ENCODE measurements at places on chromosomes 2 and 18.

DNA sequence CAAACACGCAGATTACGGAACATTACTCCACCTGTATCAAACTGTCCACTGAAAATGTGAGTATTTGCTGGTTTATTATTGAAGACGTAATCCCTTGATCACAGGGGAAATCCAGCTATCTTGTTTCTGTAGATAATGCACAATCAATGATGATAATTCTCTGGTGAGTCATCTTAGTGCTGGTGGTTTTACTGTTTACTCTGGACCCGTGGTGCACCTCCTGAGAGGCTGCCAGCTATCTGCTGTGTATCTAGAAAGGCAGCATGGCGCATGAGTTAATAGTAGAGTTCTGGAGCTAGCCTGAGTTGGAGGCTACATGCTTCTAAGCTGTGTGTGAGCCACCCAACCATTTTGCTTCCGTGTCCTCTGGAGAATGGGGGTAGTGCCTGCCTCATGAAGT is 6.5 kb downstream of the NCAPH start:
- no peak for DNase-seq

DNA sequence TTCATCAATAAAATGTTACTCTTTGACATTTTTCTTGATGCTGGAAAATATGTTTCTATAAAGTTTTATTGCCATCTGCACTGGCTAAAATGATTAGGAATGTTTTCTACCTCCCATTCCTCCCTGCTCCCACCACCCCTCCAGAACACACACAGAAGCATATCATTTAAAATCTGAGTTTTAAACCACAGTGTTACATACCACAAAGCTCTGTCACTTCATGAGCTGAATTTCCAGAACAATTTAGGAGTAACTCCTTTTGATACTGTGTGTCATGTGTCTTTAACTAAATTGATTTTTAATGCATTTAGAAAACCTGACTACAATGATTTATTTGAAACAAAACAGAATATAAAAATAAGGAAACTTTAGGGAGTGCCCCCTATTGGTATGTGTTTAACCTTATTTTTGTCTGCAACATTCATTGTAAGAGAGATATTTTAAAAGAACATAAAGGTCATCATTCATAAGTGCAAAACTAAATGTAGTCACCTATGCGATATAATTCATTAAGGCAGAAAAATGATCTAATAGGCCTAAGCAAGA is 52.0 kb downstream of the FEZ2 start:
- DNase-seq = no peak

GRCh38 chr2:45899926-45900325 is 248.5 kb downstream of the PRKCE start:
- no peak for DNase-seq

DNA sequence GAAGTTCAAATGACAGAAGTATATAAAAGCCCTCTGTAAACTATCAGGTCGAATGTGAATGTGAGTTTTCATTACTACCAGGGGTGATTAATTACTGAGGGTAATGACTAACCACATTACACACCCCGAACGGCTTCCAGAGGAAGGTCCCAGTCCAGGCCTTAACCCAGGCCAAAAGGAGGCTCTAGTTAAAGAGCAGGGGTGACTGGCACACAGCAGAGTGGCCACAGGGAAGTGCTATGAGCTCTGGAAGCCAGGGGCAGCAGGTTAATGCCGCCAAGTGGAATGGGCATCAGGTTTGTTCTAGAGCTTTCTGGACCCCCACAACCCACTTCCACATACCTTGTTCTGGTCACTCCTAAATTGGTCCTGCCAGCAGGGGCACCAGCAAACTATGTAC is 87.7 kb downstream of the BCL11A start:
- peak; percentile 62 for DNase-seq

DNA sequence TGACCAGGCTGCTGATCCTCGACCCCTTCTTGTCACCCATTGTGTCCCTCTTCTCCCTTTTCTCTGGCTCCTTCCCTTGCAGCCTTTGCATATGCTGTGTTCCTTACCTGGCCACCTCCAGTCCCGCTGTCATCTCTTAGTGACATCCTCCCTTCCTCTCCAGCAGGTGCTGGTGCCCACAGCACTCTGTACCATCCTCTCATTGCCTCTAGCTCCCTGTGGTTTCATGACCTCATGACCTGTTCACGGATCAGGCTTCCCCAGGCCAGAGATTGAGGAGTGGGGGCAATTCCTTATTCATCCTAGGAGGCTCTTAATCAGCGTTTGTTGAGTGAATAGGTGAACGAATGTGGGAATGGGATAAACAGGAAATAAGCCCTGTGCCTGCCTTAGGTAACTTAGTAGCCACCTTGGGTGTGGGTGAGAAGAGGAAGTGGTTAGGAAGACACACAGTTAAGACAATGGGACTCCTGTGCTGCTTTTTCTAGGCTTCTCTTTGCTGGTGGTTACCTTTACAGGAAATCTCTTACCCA is 35.5 kb downstream of the ITGA6 start:
- no peak for DNase-seq

DNA sequence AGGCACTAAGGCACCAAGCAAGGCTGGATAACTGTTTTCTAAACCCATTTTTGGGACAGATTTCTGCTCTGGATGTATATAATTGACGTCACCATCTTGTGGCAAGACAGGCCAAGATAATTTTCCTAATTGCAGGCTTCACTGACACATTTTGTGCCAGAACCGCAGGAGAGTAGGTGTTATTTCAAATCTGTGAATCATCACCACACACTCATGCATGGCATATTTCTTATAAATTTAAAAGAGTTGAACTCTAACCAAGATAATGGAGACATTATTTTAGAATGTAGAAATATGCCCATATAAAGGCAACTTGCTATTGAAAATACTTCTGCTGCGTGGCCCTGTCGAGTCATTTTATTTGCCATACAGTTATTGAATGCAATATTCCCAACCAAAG is 68.3 kb upstream of the ACYP2 start:
- no peak for DNase-seq

DNA sequence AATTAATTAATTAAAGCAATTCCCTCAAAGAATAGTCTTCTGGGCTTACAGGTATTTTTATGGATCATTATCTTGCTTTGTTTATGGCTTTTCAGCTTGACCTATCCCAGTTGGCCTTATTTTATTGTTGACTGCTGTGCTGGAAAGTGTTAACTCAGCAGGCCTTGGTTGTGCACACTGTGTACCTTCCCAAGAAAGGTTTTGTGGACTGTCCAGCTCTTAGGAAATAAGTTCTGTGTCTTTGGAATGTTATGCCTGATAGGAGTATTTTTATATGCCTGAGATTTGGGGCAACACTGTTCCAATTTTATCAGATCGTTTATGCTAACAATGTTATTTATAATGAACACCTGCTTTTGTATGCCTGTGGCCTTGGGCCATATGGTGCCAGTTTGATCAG is 671.9 kb upstream of the ZNF804A start:
- no peak for DNase-seq

GRCh38 chr2:151410485-151410834 is 758 bp downstream of the RIF1 start:
- no peak for DNase-seq

- DNase-seq = no peak
These were observed 53.5 kb upstream of the NDUFV2 start for GRCh38 chr18:9048808-9049494.

GRCh38 chr18:77037567-77037966 is 95.0 kb downstream of the MBP start:
- DNase-seq = no peak

DNA sequence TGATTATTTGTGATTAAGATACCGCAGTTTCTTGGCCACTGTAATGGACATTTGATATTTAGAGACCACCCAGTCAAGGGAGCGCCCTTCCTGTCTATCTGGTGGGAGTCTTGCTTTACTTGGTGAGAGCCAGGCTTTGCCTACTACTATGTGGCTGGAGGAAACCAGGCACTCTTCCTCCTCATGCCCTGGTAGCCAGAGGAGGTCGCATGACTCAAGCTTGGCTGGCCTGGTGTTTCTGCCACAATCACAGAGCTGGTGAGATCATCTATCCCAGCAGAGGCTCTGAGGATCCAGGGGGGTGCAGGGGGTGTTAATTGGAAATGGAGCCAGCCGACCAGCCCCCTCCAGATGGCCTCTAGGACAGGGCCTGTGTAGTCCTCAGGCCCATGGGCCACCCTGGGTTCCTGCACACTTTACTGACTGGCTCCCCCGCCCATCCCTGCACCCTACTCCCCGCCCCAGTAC is 46.8 kb upstream of the BIN1 start:
- DNase-seq = peak; percentile 80

DNA sequence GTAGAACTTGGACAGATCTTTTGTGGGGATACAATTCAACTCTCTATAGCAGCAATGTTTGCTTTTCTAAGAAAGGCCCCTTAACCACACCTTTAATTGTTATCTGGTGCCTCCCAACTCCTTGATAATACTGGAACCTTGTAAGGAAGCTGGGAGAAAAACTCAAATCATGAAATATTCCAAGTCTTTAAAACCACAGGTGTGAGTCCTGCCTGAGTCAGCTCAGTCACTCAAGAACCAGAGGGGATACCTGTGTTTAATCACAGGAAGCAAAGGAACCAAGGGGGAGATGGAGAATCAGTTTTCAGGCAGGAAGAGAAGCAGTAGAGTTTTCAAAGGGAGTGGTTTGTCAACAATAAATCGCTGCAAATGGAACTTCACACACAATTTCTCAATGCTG is 159.9 kb downstream of the LAMA3 start:
- DNase-seq = no peak

DNA sequence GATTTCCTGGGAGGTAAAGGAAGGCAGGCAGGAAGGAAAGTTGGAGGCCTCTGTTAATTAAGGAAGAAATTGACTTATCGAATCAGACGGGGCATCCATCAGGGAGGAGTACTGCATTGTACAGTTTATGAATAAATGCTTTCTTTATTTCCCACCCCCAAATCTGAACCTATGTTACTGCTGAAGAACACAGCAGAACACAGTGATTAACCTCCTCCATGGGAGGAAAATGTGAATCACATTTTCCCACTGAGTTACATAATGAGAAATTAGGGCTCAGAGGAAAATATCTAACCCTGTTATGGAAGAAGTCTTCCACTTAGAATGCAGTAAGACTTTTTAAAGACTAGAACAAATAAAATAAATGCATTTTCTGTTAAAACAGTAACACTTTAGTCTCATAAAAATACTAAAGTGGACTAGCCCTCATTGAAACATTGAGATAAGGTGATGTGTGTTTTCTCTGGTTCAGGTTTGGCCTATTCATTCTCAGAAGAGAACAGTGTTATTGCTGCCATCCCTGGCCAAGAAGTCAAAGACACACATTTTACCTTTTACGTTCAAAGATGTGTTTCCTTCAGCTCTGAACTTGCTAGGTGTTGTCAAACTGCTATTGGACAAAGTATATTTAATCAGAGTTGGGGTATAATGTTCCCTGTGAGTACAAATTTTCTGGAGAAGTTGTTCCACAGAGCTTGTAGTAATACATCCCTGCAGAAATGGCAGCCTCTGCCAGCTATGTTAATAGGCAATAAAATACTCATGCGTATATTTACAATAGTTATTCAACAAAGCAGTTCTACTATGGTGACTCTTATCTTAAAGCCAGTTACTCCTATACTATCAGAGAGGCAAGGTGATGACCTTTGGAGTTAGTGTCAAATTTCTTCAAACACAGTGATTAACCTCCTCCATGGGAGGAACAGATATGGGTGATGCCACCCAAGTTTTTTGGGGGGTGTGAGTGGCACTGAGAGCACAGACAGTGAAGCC is 11.1 kb downstream of the DNAH6 start:
- DNase-seq = no peak

DNA sequence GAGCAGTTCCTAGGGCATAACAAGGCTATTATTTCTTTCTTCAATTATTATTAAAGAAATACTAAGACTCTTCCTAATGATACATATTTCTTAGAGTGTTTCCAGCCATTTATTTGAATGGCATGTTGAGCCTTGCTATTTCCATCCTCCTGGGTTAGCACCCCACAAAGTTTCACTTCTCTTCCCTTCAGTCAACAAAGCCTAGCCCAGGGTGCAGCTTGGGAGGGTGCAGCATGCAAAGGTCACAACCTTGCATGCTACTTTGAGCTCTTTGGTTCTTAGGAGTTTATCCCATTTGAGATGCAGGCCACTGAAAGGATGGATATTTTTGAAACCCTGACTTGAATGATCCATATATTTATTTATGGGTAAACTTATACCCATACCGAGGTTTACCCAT is 454.4 kb upstream of the MEIS1 start:
- no peak for DNase-seq

- DNase-seq = no peak
These were observed 88.5 kb downstream of the EIPR1 start for GRCh38 chr2:3289171-3289515.

GRCh38 chr2:96369186-96369585 is 33.6 kb downstream of the NCAPH start:
- no peak for DNase-seq

DNA sequence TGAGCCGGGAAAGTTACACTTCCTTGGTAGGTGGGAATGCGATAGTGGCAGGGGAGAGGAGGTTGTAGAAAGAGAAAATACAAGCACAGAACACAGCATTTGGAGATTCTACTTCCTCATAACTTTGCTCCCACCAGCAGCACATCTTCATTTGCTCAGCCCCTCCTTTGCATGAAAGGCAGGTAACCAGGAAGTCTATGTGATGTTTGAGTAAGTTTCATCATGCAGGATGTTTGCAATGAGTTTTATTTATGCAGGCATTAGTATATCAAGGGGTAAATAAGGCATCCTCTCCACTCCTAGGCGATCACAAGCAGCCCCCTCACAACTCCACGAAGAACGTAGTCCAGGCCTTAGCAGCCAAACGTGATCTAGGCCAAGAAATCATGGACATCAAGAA is 5.0 kb downstream of the RNF152 start:
- DNase-seq = no peak

- DNase-seq = no peak
These were observed 17.1 kb downstream of the PELI1 start for GRCh38 chr2:64127119-64127518.

DNA sequence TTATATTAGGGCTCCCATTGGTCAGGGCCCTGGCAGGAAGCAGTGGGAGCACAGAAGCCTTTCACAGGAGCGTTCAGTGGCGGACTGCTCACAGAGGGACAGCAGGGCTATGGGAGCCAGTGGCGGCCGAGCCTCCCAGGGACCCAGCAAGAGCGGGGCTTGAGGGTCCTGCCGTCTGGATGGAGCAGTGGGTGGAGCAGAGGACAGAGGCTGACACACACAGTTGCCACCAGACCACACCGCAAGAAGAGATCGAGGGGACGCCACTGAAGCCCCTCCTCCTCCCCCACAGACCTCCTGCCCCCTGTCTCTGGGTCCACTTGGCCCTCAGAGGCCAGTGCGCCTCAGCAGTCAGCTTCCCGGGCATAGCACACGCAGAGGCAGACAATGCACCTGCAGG is 39.3 kb downstream of the SALL3 start:
- no peak for DNase-seq

DNA sequence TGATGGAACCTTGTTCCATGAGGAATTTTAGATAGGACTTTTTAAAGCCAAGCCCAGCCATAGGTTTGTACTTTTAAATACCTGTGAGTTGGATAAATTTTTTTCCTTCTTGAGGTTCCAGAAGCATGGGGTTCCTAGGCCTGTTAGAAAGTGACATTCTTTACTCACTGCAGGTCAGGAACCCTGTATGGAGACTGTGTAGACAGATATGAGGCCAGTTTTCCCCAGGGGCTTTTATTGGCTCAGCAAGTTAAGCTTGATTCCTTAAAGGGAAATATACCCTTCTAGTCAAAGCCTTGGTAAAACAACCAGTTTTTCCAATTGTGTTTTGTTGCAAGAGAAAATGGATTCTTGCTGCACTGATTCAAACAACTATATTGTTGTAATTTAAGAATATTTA is 38.4 kb upstream of the GMCL1 start:
- DNase-seq = no peak
